ENCODE measurements at places on chromosomes 1 and 21.

DNA sequence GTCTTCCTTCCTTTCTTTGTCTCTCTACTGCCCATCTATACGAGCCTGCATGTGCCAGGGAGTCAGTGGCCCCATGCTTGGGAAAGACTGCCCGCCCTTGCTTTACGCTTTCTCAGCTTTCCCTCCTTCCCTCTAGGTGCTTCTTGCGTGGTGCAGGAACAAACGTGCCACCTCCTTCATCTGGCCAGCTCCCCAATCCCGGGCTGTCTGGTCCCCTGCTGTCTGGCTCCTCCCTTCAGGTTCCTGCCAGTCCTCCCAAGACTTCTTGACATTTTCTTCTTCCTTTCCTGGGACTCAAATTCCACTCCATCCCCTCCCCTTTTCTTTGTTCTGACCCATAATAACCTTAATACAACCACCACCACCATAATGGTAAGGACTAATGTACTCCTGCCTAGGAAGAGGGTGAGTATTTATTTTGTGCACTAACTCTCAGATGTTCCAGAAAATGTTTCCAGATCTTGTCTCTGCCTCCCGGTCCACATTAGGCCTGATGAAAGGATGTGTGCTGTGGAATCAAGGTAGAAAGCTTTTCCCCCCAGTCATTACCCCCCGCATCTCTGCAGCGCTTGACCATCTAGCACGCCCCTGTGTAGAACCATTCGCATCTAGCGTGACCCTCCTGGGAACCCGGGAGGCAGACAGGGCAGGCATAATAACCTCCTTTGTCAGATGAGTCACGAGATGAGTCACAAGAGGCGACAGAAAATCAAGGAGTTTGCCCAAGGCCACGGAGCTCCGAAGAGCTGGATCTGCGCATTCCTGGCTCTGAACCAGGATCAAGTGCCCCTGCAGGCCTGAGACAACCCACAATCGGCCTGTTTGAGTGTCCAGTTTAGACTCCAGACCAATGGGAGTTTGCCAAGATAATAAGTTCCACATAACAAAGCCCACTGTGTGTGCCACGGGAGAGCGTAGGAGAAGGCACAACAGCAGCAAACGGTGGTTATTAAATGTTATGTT, 60.1 kb upstream of the NEK2 start:
- no peak for DNase-seq

DNA sequence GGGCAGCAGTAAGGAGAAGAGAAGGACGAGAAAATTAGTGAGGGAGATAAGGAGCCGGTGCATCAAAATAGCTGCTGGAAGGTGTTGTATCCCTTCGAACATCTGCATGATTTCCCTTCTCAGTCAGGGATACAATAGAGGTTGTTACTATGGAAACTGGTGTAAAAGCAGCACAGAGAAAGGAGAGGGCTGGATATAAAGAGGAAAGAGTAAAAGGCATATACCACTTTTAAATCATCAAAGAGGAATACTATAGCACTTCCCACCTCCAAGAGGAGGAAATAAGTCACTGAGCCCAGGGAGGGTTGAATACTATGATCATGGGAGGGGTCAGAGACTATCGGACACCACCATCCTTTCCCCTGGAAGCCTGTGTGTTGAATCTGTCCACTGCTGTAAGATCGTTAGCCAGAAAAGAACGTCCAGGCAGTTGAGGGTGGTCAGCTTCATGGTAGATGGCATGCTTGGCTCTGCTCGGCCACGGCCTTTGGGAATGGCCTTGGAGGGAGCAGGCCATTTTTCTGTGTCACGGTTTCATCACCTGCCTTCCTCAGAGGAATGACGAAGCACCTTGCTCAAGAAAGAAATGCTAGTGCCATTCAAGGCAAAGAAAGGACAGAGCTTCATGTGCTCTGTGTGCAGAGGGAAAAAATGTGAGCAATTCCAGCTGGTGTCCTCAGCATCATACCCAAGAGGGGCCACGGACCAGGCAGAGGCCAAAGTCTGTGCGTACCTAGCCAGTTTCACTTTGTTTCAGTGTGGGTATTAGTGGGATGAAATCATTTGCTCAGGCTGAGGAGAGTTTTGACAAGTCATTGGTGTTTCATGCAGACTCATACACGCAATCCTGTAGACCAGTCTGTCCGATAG, 64.2 kb downstream of the IRF2BP2 start:
- DNase-seq = no peak

DNA sequence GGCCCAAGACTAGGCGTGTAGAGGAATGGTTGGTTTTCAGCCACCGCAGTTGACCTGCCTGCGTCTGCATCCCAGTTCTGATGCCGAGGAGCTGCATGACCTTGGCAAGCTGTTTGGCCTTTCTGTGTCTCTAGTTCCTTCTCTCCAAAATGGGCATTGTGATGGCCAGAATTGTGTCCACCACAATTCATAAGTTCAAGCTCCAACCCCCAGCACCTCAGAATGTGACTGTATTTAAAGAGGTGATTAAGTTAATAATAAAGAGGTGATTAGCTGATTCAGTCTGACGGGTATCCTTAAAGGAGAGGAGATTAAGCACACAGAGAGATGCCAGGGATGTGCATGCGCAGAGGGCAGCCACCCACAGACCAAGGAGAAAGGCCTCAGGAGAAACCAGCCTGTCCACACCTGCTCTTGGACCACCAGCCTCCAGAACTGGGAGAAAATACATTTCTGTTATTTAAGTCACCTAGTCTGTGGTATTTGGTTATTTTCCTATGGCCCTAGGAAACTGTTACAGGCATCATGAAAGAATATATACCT, 28.5 kb downstream of the MAB21L3 start:
- no peak for DNase-seq

GRCh38 chr1:184867866-184868689, 106.2 kb downstream of the NIBAN1 start:
- no peak for DNase-seq

GRCh38 chr1:41444246-41444645, 40.2 kb downstream of the EDN2 start:
- DNase-seq = no peak

- DNase-seq = no peak
Measured at GRCh38 chr1:155933591-155934096, 569 bp downstream of the KHDC4 start.

DNA sequence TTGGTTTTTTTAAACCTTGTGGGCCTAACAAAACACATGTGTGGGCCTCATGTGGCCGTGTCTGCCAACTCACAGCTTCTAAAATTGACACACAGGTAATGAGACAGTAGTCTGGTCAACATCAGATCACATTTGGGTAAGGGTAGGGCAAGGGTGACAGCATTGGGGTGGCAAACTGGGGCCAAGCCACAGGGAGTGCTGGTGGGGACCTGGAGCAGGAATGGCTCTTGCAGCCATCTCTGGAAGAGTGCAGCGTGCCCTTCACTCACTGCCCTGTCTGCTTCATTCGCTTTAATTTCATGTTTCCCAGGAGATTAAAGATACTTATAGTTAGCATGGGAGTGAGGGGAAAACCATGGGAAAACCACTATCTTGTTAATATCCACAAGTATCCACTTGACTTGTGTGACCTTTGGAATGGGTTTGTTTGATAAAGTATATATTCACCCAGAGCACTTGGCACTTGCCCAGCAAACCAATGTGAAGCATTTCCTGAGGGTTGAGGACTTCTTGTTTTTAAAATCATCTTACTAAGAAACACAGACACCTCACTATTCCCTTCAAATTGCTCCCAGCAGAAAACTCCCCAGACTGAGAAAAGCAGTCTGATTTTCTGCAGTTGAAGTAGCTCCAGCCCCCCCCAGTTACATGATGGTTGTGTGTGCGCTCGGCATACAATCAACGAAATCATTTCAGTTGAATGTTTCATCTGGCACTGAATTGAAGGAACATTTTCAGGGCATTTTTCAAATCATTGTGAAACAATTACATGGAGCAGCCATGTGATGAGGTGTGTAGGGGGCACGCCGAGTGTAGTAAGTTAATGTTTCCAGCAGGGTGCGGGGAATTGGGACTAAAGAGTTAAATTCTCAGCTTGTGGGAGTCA, 175.7 kb downstream of the VPS13D start:
- DNase-seq = no peak

DNA sequence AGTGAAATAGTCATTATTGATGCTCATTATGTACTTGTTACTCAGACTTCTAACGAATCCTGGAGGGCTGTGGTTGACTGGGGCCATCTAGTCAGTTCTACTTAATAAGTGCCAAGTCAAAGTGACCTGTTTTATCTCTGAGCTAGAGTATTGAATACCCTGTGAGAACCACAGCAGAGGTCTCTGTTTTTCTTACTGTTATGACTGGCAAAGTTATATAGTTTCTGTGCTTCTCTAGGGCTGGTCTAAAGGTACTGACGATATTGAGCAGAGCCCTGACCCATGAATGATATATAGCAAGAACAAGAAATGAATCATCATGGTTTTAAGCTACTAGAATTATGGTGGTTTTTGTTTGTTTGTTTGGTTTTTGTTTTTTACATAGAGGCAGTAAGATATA, 555.8 kb downstream of the PLA2G4A start:
- DNase-seq = no peak

- DNase-seq = no peak
Measured at GRCh38 chr21:27694667-27695066, 727.8 kb upstream of the ADAMTS5 start.

GRCh38 chr1:1206966-1207531, 657 bp upstream of the TNFRSF18 start:
- no peak for DNase-seq

- no peak for DNase-seq
Measured at GRCh38 chr1:172467446-172467845, 23.6 kb upstream of the PIGC start.

DNA sequence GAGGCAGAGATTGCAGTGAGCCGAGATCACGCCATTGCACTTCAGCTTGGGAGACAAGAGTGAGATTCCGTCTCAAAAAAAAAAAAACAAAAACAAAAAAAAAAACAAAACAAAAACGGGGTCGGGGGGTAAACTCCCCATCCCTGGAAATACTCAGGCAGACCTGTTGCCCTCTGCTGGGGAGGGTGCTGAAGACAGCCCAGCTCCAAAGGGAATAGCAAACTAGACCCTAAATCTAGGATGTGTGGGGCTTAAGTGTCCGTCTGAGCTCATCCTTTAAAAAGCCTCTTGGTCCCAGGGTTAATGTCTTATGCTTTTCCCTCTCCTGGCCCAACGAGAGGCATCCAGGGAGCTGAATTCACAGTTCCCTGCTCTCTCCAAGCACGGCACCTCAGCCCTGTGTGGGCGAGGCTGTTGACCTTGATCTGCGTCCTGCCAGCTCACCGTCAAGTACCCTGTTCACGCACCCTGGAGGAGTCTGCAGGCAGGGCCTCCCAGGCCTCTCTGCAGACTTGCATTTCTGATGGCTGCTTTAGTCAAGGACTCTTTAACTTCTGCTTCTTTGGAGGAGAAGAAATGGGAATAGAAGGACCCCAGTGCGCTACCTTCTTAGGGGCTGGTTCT, 22.3 kb downstream of the KCND3 start:
- no peak for DNase-seq

GRCh38 chr21:27515676-27516075, 548.8 kb upstream of the ADAMTS5 start:
- no peak for DNase-seq

- DNase-seq = no peak
Measured at GRCh38 chr1:70044832-70045231, 160.5 kb downstream of the LRRC40 start.

Measured in activated CD4-positive, alpha-beta T cell treated with anti-CD3 and anti-CD28 coated beads for 24 hours (primary cell).